ENCODE measurements at places on chromosomes 7 and 10.

- DNase-seq, result no peak
Observed at GRCh38 chr10:97508342-97508741, 9.6 kb downstream of the UBTD1 start.

- DNase-seq, result no peak
Observed at GRCh38 chr7:29096446-29096730, 49.9 kb downstream of the CPVL start.

DNA sequence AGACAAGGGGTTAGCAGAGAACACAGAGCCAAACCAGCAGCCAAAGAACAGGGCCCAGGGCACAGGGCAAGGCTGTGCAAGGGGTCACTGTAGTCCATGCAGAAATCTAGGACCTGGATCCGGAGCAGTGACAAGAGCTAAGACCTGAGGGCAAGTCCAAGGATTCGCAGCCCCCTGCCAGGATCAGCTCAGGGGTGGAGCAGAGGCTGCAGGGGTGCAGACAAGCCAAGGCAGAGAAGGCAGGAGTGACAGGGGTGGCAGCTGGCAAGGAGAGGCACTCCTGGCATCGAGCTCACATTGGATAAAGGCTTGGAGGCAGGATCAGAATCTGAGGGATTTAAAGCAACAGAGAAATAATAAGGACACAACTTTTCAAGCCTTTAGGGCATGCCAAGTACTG lies 80.7 kb upstream of the NANOS1 start:
- DNase-seq, result no peak

- DNase-seq, result no peak
Observed at GRCh38 chr10:71372882-71373495, 23.7 kb upstream of the CDH23 start.

DNA sequence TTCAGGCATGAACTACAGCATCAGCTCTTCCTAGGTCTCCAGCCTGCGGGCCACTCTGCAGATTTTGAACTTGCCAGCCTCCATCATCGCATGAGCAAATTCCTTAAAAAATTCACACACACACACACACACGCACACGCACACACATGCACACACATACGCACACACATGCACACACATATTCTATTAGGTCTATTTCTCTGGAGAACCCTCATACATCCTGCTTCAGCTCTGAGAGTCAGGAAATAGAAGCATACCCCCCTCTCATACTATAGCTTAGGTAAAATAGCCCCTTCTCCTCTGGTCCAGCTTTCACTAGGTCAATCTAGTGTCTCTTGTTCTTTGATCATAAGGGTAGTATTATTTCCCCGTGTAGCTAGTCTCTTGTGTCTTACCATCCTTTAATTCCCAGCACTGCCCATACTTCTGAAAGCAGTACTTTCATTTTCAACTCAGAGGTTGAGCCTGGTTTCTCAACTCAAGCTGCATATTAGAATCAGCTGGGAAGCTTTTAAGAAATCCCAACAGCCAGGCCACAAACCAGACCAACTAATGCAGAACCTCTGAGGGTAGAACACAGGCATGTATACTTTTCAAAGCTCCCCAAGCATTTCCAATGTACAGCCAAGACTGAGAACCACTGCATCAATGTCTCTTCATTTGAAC lies 30.9 kb upstream of the ITGB8 start:
- DNase-seq, result no peak

GRCh38 chr7:6628045-6628444 lies 9.1 kb upstream of the ZNF316 start:
- DNase-seq, result no peak

GRCh38 chr10:118430190-118430589 lies 88.1 kb upstream of the FAM204A start:
- no peak for DNase-seq

DNA sequence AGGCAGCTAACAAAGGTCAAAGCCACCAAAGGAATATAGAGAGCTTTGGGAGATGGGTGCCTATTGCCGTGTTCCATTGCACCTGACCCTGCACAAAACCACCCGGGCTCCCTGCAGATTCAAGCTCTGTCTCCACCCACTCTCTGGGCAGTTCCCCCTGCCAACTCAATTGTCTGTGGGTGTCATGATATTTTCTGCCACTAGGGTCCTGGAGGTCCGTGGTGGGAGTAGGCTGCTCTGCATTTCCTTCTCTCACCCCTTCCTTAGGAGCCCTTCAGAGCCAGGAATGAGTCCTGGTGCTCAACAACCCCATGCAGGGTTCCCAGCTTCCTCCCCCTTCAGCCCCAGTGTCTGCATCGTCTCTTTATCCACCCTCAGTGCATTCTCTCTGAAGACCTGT lies 34.1 kb downstream of the PNLIPRP2 start:
- DNase-seq, result no peak

DNA sequence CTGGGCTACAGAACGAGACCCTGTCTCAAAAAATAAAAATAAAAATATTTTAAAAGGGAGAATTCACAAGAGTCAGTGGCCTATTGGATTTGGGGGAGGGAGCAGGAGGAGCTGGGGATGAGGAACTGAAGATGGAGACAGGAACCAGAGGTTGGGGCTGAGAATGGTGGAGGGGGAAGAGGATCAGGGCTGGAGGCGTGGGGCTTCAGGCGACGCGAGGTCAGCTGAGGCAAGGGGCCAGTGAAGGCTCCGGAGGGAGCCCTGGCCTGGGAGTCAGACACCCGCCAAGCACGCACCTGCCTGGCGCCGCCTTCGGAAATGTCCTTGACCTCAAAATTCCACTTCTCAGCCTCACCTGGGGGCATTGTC lies 671 bp upstream of the CLEC2L start:
- no peak for DNase-seq
